CD4-positive, alpha-beta memory T cell (primary cell): ENCODE measurements at places on chromosomes 7 and 10. TPM values are rescaled to one million over a fixed set of nuclear protein-coding genes. Genes with fewer than 3 reads are reported as not detected.

- DNase-seq, result no peak
These were observed 49.4 kb downstream of the HK1 start for GRCh38 chr10:69327463-69328379.

- DNase-seq, result no peak
These were observed 121.9 kb downstream of the ANK3 start for GRCh38 chr10:60267802-60268201.

DNA sequence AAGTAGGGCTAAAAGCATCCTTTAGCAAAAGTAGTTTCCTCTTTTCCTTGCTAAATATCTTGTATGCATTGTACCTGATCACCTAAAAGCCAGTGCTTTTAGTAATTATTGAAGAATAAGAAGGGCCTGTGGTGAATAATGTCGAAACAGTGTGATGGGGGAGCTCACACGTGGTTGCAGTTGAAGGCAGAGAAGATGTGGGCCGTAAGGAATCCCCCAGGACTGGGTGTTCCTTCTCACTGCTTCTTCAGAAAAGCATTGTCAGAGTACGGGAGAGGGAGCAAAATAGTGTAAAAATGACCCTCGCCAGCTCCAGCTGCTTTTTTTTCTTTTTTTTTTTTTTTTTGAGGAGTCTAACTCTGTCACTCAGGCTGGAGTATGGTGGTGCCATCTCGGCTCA, 201.1 kb downstream of the NSUN6 start:
- no peak for DNase-seq

- no peak for DNase-seq
These were observed 25.2 kb upstream of the BTBD16 start for GRCh38 chr10:122245897-122246296.

- DNase-seq, result no peak
These were observed 1.6 kb upstream of the RAMP3 start for GRCh38 chr7:45155941-45156340.

DNA sequence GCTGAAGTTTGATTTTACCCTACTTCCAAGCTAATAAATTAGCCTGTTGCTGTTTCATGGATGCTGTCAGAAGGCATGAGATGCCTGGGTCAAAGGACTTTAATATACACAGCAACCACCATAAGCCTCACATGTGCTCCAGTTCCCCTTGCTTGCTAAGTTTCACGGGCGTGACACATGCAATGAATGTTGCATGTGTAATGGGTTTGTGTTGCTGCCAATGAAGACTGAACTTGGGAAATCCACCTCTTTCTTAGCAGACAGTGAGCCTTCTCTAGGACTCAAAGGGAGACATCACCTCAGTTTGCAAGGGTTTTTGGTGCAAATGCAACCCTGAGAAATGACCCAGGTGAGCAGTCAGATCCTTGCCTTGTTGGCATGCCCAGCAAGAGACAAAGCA, 505.5 kb upstream of the PODXL start:
- DNase-seq, result no peak

- DNase-seq, result no peak
These were observed 158.4 kb downstream of the PAXIP1 start for GRCh38 chr7:154844499-154844898.

DNA sequence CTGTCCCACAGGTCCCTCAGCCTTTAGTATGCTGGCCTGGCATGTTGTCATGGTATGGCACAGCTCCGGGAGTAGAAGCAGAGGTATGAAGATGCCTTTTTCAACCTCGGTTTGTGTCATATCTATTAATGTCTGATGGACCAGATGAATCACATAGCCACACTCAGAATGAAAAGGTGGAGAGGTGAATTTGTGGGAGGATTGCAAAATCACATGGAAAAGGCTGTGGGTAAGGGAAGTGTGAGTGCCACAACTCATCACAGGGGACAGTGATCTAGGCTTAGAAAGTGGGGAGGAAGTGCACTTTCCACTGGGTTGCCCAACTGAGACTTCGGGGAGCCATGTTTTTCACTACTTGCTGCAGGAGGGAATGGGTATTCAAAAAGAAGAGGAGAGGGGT, 190.7 kb downstream of the WDR11 start:
- no peak for DNase-seq

DNA sequence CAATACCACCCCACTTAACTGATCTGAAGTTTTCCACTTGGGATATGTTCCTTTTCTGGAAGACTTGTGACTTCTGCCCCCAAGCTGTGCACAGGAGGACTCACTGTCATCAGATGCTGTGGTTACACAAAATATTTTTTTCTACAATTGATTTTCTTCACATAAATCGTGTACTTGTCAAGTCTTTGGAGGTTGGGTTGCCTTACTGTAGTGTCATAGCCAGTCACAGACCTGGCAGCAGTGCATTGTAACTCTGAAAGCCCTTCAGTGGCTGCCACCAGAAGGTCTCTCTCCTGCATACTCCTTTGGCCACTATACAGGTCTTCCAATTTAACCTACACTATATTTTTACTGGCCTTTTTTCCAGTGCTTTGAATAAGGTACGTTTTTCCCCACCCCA, 73.2 kb downstream of the SDK1 start:
- DNase-seq, result no peak

- DNase-seq, result no peak
These were observed 3.6 kb downstream of the LIPN start for GRCh38 chr10:88763441-88763840.

DNA sequence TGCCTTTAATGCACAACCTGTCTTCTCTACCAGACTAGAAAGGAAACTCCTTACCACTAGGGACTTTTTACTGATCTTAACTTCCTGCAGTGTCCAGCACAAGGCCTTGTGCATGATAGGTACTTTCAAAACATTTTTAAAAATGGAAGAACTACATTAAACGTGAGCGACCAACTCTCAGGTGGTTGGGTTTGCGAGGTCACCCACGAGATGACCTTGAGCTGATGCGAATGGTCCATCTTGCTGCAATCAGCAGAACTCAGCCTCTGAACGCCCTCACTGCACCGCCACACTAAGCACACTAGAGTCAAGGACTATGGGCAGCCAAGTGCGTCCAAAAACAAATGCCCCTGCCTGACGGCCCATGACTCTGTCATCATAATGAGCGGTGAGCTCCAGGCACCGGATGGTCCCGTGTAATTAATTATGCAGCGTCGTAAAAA, 34.9 kb upstream of the PTF1A start:
- no peak for DNase-seq

GRCh38 chr10:95920798-95921426, 13.1 kb downstream of the CC2D2B start:
- DNase-seq, result no peak

- DNase-seq, result no peak
These were observed 90.9 kb upstream of the PIP4K2A start for GRCh38 chr10:22805304-22805703.

DNA sequence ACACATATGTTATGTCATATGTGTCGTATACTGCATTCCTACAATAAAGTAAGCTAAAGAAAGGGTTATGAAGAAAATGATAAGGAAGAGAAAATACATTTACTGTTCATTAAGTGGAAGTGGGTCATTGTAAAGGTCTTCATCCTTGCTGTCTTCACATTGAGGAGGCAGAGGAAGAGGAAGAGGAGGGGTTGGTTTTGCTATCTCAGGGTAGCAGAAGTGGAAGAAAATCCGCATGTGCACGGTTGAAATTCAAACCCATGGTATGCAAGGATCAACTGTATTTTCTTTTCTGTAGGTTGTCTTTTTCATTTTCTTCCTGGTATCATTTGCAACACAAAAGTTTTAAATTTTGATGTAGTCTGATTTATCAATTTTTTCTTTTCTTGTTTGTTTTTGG, 6.3 kb downstream of the PLEKHA8 start:
- no peak for DNase-seq

Gene SGCE
- 0.55 TPM for total RNA-seq

Gene CCNY
- 66.7 TPM for total RNA-seq

Gene EPO
- not detected for total RNA-seq

Gene ANXA8
- total RNA-seq, result not detected

Gene HABP2
- not detected for total RNA-seq

Gene VSIR
- total RNA-seq, result 98.4 TPM
